ENCODE measurements at places on chromosomes 1 and 21.
A peak's percentile ranks its signal among the peaks of the same experiment; 100 is the strongest.

DNA sequence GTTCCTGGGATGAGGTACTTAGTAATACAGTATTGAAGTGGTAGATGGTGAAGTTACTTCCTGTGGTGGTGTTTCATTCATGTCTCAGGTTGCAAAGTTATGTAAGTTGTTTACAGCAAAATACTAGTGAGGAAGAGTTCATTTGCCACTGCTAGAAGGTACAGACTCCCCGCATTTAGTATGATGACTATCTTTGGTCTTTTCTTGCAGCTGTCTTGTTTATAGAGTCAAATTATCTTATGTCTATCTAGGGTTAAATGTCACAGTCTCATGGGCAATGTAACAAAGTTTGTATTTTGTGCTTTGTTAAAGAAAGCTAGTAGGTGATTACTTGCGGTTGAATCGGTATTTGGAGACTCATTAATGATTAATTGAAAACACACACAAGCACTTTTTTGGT, 50.2 kb downstream of the LRRC8D start:
- DNase-seq = no peak

DNA sequence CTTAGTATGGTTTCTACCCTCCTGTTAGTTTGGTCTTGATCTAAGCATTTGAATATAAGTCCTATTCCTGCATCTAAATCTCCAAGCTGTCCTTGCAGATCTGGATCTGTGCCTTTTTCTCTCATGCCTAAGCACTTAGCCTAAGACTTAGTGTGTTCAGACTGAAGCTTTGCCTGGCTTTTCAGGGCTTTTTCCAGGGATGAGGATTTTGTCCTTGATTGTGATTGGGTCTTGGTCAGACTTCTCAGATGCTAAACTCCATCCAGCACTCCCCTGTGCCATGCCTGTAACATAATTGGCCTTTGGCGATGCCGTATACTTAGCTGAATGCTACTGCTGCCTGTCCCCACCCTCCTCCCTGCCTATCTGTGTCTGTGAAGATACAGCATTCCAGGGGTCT, 98.1 kb upstream of the NRIP1 start:
- no peak for DNase-seq

GRCh38 chr1:32946413-32946812, 18.2 kb downstream of the RNF19B start:
- DNase-seq = no peak

DNA sequence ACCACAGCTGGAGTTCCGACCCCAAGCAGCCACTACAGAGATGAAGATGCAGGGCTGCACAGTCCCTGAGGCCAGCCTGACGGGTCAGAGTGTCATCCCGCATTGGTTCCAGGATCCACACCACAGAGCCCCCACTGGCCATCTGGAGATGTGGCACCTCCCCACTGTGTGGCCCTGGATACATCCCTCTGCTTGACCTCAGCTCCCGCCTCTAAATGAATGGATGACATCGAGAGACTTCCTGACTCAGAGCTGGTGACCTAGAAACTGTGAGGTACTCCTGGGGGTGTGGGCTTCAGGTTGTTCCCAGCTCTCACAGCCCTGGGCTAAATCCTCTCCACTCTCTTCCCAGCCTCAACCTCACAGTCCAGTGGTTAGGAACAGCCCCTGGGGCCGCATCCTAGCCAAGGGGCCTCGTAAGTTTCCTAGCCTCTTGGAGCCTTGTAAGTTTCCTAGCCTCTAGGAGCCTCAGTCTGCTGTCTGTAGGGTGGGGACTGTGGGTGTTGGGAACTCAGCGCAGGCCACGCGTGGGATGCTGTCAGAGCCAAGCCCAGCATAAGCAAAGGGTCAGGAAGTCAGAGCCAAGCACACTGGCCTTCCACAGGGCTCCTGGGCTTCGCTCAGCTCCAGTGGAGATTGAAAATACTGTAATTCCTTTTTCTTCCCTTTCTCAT, 87.5 kb upstream of the RUNX3 start:
- DNase-seq = no peak

- no peak for DNase-seq
These were observed 524.4 kb downstream of the DPYD start for GRCh38 chr1:97396463-97396862.

DNA sequence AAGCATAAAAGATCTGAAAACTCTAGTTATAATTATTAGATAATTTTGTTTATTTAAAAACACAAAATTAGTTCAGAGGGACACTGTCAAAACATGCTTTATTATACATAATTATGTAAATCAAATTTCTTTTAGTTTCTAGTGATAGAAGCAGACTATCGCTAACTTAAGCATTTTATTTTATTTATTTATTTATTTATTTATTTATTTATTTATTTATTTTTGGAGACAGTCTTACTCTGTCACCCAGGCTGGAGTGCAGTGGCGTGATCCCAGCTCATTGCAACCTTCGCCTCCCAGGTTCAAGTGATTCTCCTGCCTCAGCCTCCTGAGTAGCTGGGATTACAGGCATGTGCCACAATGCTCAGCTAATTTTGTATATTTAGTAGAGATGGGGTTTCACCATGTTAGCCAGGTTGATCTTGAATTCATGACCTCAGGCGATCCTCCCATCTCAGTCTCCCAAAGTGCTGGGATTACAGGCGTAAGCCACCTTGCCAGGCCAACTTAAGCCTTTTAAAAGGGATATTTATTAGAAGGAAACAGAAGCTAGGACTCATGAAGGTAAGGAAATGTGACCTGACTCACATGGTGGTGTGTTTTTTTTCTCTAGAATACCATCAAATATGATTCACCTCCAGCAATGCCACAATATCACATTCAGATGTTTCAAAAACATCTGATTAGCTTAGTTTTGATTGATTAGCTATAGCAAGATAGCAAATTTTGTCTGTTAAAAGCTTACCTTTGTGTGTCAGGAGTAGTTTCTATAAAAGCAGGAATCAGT, 1357.4 kb upstream of the ADGRL4 start:
- no peak for DNase-seq

GRCh38 chr1:42838482-42839190, 7.8 kb upstream of the ZNF691 start:
- DNase-seq = no peak

DNA sequence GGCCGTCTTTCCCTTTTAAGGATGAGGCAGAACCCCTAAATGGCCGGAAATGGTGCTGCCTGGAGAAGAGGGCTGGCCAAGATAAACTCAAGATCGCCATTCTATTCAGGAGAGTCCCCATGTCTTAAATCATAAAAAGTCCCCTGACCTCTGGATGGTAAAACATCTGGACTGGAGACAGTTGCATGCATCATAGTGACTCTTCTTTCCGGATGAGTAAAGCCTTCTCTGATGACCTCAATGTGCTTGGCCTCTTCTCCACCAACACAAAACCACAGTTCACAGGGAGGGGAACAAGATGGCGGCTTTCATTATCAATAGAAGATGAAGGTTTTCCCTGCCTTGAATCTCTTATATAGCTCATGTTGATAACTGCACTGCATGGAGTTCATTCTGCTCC, 27.5 kb upstream of the H6PD start:
- no peak for DNase-seq

DNA sequence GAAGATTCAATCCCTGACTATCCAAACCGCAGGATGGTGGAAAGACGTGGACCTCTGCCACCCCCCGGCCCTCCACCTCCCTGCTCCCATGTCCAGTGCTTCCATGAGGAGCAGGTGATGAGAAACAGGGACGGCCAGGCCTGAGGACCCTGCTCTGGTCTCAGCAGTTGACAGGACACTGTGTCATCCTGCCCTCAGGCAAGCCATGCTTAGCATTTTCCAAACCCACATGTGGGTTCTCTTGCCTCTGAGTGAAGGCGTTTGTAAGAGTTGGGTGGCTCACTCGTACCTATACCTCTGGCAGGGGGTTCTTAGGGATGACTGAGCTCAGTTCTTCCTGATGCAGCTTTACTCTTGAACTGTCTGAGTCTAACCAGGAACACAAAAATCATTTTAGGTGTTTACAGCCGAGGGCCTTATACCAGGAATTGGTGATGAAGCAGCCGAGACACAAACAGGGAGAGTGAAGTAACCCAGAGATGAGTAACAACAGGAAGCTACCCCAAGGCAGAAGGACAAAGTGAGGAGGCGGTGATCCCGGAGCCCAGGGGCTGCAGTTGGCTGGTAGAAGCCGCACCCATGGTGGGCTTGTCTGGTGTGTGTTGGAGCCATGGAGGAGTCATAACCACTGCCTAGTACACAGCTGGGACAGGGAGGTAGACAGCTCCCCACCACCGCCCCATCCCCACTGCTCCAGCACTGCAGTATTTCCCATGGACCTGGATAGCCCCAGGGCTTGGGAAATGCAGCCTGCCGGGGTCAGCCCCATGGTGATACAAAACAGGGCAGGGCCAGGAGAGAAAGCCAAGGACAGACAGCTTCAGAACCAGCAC, 21.4 kb downstream of the MYBPH start:
- no peak for DNase-seq

DNA sequence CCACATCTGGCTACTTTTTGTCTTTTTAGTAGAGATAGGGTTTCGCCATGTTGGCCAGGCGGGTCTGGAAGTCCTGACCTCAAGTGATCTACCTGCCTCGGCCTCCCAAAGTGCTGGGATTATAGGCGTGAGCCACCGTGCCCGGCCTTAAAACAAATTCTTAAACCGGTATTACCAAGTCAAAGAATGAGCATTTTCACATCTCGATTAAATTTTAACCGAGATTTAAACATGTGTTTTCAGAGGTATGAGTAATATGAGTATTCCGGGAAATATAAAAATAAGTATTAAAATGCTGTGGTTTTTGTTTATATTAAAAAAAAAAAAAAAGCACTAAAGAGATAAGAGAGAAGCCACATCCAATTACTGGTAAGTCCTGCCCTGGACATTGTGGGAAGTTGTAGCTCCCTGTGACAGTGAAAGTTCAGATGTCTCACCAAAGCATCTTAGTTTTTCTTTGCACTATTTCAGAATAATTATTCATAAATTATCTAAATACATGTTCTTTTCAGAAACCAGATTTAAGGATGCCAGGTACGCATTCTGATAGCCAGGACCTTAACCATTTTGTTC, 24.9 kb downstream of the ZNF281 start:
- DNase-seq = no peak

DNA sequence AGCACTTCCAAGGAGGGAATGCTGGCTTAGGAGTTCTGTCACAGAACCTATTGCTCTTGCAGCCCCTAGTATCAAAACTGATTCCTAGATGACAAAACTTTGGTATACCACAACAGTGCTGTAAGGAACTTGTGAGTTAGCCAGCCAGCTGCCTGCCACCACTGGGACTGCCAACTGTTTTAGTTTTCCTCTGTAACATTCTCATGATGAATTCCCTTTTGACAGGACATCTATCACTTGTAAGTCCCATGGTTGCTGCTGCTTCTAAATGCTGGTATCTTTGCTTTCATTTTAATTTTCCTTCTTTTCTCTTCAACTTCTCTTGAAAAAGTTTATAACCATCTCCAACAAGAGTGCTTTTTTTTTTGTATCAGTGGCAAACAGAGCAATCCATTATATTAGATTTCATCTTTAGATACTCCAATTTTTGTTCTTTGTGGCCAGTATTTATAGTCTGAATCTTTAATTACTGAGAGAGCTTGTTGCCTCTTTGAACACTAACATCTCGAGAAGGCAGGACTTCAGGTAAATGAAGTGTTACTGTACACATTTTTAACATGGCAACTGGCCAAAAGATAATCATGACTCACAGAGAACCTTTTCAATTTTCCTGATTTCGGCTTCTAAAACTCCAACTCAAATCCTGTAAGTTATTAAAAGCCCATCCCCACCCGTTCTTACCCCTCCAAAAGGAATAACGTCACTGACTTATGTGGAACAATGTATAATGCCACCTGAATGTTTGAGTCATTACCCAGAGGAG, 19.8 kb downstream of the DBT start:
- DNase-seq = no peak

- DNase-seq = no peak
These were observed 160.6 kb upstream of the C21orf91 start for GRCh38 chr21:17979763-17980162.

DNA sequence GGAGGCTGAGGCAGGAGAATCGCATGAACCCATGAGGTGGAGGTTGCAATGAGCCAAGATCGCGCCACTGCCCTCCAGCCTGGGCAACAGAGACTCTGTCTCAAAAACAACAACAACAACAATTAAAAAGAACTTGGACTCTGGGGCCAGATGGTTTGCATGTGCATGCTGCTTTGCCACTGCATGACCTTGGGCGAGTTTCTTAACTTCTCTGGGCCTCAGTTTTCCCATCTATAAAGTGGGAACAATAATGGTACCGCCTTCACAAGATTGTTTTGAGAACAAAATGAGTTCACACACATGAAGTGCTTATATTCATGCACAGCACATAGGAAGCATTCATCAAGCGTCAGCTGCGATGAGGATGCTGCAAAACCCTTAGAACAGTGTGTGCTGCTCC, 74.6 kb downstream of the MAN1C1 start:
- no peak for DNase-seq

DNA sequence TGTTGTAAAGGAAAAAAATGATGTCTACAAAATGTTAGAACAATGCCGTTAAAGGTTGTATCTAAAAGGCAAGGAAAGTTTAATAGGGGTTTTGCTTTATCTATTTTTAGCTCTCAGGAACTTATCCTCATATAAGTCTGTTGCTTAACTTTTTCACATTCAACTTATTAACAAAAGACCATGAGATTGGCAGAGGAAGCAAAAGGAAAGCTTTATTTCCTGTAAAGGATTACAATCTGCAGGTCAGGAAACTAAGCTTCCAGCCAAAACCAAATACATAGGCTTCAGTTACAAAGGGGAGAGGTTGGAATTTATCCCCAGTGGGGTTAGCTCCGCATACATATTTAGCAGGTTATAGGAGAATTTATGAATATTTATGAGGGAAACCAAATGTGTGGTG, 58.7 kb upstream of the KIAA1614 start:
- no peak for DNase-seq

DNA sequence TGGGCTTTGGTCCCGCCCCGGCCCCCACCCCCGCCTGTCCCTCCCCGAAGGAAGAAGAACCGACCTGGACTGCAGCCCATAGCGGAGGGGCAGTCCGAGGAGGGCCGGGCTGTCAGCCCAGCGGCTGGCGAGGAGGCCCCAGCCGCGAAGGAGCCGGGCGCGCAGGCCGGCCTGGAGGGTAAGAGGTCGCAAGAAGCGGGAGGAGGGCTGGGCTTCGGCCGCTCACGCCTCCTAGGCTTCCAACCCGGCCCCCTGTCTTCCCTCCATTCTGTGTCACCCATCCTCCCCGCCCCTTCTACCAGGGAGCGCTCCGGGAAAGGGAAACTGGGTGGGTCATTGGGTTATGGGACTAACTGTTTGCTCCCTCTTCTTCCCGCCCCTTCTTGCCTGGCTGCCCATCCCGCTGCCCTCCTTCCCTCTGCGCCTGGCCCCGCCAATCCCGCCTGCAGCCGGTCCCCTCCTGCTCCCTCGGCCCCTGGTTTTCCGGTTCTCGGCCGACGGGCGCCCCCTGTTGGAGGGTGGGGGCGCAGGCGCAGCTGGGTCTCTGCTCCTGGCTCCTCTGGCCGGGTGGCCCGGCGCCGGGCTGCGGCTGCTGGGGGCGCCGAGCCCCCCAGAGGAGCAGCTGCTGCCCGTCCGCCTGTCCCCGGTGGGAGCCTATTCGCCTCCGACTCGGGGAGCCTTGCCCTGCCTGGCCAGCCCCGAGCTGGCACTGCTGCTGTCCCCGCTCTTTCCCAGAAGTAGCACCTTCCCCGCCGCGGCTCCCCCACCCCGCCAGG, 2.4 kb downstream of the RUSC1 start:
- DNase-seq = peak; percentile 82

GRCh38 chr1:34087986-34088385, 77.0 kb downstream of the CSMD2 start:
- no peak for DNase-seq

Measured in stimulated activated CD4-positive, alpha-beta T cell treated with anti-CD3 and anti-CD28 coated beads, TNF-alpha, amount 100 ng/mL, for 24 hours (primary cell).